Effector CD4-positive, alpha-beta T cell (primary cell): ENCODE measurements at places on chromosomes 4 and X.

GRCh38 chr4:118758293-118758692 is 73.1 kb downstream of the METTL14 start:
- no peak for DNase-seq

GRCh38 chr4:156983366-156983765 is 11.8 kb upstream of the PDGFC start:
- DNase-seq, result no peak

- DNase-seq, result no peak
These were observed 8.8 kb downstream of the DDX53 start for GRCh38 chrX:23008431-23009099.

DNA sequence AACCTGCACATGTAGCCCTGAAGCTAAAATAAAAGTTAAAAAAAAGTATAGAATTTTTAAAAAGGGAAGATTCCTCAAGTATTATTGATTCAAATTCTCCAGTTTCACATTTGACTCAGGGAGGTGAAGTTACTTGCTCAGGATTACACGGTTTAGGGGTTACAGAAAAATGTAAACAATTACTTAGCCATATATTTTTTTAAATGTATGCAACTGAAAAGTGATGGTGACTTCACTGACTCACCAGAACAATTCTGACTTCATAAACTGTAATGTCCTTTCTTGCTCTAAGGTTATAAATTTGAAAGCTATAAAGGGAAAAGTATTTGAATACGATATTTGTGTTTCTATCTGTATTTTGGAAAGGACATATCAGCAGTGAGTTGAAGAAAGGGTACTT is 371.2 kb downstream of the SPRY1 start:
- no peak for DNase-seq

DNA sequence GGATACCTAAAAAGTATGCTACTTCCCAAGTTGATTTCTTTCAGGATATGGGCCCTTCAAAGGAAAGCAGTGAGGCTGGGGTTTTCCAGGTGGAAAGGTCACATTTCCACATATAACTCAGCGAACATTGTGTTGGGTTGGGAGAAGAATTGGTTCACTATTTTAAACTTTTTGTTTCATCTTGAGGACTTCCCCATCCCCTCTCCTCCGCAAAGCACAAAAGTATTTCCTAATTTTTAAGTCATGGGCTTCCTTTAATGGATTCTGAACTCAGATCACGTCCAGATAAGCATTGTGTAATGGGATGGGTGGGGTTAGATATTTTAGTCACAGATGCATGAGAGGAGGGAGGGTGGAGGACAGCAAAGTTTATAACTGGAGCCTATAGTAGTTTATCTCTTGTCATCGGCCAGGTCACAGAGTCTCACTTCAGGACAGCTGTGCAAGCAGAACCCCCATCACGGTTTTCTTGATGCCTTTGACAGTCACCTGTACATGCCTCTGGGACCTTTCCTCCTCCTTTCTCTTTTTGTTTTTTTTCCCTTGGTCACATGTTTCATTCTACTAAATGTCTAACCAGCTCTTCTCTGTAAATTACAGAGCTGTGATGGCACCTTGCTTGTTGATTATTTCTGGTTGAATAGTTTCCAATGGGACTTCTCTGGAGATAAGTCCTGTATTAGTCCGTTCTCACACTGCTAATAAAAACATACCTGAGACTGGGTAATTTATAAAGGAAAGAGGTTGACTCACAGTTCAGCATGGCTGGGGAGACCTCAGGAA is 115.4 kb downstream of the PTTG2 start:
- DNase-seq, result no peak

GRCh38 chr4:81003597-81004111 is 26.9 kb upstream of the BMP3 start:
- DNase-seq, result no peak

DNA sequence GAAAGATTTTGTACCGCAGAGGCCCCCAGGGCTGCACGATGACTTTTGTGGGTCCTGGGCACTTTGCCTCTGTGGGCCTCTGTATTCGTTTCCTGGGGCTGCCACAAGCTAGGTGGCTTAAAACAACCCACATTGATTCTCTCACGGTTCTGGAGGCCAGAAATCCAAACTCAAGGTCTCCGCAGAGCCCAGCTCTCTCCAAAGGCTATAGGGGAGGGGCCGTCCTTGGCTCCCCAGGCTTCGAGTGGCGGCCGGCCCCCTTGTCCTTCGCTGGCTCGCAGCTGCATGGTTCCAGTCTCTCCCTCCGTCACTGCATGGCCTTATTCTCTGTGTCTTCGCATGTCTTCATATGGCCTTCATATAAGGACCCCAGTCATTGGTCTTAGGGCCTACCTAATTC is 241.2 kb downstream of the EVC2 start:
- DNase-seq, result no peak

GRCh38 chr4:121380776-121381462 is at the start of gene QRFPR:
TSS of gene QRFPR (minus strand) at chr4:121381018. CDS start at chr4:121380647, 371 bp downstream.
- no peak for DNase-seq

DNA sequence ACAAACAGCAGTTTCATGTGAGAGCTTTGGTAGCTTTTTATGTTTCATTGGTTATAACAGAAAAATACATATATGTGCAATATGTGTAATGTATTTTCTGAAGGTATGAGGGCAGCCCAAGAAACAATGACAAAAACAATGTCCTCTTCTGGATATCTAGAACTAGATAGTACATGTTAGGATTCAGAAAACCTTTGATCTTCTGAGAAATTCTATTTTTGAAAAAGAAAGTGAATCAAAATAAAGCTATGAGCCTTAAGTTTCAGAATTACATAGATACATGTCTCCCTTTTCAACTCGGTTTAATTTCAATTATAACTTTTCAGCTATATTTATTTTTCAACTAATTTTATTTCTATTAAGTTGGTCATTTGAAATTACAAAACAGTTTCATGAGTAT is 131.9 kb downstream of the REELD1 start:
- no peak for DNase-seq

GRCh38 chrX:65712005-65712806 is 44.8 kb downstream of the MSN start:
- DNase-seq, result no peak

DNA sequence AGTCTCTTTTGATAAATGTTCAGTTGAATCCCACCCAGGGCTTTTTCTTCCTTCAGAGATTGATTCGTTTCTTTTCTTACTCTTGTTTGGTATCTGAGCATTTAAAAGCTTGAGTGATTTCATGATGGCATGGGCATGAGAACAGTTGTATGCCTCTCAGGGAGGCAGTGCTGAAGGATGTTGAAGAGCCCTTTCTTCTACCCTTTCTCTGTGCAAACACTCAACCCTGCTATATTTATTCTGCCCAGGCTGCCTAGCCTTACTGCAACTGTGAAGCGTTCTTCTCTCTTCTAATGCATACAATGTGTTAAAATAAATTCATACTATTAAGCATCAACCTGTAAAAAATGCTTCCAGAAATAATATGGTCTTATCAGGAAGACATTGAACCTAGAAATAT is 367.6 kb upstream of the LCORL start:
- DNase-seq, result no peak

GRCh38 chrX:13218758-13219157 is 101.1 kb downstream of the ATXN3L start:
- no peak for DNase-seq

DNA sequence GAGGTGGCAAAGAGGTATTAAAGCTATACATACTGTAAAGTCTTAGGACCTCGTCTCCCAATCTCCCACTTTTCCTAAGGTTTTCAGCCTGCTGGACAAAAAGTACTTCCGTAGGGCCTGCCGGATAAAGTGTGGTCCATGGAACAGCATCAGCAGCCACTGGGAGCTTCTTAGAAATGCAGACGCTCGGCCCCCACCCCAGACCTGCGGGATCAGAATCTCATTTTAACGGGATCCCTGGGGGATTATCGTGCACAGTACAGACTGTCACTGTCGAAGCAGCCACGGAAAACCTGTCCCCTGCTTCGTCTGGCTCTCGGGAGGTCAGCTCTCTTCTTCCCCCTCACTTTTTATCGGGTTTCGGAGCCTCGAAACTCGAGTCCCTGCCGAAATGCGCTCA is 802 bp downstream of the ADGRG2 start:
- DNase-seq, result no peak

GRCh38 chr4:87524456-87524855 is 4.7 kb downstream of the SPARCL1 start:
- DNase-seq, result no peak

DNA sequence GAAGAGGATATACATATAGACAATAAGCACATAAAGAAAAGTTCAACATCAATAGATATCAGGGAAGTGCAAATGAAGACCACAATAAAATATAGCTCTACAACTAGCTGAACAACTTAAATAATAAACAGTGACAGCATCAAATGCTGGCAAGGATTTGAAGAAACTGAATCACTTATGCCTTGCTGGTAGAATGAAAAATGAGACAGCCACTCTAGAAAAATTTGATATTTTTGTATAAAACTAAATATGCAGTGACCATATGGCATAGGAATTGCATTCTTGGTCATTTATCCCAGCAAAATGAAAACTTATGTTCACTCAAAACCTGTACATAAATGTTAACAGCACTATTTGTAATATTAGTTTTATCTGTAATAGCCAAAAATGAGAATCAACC is 1102.0 kb downstream of the C4orf33 start:
- DNase-seq, result no peak

DNA sequence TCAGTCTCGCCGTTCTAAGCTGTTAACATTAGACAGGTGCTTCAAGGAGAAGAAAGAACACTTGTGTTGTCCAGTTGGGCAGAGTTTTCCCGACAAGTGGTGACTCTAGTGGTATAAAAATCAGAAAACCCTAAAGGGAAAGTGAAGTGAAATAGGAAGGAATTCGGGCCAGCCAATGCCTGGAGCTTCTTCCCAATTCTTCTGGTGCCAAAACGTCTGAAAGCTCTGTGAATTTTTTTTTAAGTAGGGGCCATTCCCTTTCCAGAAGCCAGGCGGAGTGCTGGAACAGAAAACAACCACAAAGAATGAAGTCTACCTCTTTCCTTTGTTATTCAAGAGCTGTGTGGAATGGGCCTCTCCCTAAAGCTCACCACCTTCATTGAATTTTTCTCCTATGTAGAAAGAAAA is 43.1 kb upstream of the PPARGC1A start:
- no peak for DNase-seq

- no peak for DNase-seq
These were observed 201.5 kb upstream of the GATB start for GRCh38 chr4:151962138-151962823.

- DNase-seq, result no peak
These were observed 96.4 kb upstream of the IQCM start for GRCh38 chr4:149912000-149912399.

- DNase-seq, result no peak
These were observed 199.4 kb downstream of the PRDM5 start for GRCh38 chr4:120723105-120723504.

DNA sequence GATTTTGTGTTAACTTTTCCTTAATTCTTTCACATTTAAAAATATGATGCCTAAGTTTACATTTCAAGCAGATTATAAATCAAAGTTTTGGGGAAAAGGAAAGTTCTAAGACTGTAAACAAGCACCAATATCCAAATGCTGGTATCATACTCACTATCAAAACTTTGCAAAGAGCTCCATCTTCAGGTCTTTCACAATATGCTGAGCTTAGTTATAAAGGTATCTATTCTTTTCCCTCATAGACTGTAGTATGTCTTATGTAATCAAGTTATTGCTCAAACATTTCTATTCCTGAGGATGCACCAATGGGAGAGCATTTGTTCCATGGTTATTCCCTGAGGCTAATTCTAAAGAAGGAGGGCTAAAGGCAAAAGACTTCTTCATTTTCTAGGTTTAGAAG is 207.9 kb upstream of the FAM241A start:
- no peak for DNase-seq

DNA sequence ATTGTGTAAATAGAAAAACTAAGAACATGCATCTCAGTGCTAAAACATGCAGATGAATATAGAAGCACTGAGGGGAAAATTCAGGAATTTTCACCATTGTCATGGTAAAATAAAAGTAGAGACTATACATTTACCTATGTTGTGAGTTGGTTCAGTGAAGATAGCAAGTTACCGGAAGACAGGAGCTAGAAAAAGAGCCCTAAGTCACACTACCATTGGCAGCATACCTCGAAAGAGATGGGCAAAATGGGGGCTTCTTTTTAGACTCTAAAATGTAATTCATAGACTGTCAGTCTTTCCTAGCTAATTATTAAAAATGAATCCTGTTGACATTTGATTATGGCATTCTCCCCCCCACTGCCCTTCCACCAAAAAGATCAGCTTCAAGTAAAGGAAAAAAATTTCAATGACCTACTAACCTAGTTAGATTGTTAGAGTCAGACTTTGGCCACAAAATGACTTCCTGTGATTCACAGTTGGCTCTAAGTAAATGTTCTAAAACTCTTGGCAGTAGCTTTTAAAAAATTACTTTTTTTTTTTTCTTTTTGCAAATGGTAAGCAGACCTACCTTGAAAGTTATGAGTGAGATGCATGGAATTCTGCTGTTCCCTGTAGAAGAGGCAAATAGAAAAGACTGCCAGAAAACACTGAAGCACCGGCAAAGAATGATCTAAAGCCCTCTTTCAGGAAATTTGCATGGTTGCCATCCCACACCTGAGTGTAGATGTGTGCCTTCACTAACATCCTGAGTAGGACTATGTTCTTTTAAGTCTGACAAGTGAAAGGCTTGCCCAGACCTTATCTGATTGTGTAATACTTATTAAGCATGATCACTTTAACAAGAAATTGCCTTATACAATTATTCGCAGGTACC is 26.4 kb upstream of the ARSJ start:
- no peak for DNase-seq
